ENCODE measurements at places on chromosomes 11 and 22.
A peak's percentile ranks its signal among the peaks of the same experiment; 100 is the strongest.

DNA sequence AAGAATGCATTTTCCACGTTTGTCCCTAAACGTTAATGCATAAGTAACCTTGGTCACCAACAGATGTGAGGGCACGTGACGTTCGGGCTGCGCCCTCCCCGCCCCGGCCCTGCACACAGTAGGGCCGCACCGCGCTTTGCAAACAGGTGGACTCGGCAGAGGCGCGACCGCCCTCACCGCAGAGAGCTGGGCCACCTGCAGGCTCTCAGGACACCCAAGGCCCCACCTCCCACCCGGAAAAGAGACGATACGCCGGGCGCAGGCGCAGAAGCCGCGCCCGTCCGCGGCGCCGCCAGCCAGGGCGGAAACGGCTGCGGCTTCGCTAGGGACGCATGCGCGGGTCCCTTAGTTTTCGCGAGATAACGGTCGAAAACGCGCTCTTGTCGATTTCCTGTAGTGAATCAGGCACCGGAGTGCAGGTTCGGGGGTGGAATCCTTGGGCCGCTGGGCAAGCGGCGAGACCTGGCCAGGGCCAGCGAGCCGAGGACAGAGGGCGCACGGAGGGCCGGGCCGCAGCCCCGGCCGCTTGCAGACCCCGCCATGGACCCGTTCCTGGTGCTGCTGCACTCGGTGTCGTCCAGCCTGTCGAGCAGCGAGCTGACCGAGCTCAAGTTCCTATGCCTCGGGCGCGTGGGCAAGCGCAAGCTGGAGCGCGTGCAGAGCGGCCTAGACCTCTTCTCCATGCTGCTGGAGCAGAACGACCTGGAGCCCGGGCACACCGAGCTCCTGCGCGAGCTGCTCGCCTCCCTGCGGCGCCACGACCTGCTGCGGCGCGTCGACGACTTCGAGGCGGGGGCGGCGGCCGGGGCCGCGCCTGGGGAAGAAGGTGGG is at the start of gene FADD:
Gene FADD (plus strand): TSS at position 377 of the 831 bp plus-strand sequence. CDS start 164 bp downstream, at position 541.
- peak; percentile 83 for DNase-seq

DNA sequence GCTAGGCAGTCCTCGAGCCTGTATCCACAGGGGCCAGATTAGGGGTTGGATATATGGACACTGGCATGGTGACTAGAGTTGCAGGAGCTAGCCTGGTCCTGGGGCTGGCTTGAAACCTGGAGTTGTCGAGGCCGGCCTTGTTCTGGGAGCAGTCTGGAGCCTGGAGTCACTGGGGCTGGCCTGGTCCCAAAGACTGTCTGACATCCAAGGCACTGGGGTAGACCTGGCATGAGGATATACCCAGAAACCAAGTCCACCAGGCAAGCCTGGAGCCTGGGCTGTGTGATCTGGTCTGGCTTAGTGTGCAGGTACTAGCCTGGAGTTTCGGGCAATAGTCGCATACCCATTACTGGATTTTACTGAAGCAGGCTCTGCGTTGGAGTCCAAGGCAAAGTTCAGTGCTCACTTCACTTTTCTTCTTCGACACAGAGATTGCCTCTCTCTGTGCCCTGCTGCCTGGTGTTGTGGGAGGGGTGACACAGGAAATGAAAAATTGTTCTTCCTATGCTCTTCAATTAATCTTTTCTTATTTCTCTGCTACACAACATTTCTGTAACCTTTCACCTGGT is 4.3 kb upstream of the GLYATL1 start:
- DNase-seq = no peak

- no peak for DNase-seq
Measured at GRCh38 chr22:40363059-40363458, 7.3 kb upstream of the SGSM3 start.

GRCh38 chr11:120013325-120014250 is 124.3 kb downstream of the TRIM29 start:
- DNase-seq = no peak

DNA sequence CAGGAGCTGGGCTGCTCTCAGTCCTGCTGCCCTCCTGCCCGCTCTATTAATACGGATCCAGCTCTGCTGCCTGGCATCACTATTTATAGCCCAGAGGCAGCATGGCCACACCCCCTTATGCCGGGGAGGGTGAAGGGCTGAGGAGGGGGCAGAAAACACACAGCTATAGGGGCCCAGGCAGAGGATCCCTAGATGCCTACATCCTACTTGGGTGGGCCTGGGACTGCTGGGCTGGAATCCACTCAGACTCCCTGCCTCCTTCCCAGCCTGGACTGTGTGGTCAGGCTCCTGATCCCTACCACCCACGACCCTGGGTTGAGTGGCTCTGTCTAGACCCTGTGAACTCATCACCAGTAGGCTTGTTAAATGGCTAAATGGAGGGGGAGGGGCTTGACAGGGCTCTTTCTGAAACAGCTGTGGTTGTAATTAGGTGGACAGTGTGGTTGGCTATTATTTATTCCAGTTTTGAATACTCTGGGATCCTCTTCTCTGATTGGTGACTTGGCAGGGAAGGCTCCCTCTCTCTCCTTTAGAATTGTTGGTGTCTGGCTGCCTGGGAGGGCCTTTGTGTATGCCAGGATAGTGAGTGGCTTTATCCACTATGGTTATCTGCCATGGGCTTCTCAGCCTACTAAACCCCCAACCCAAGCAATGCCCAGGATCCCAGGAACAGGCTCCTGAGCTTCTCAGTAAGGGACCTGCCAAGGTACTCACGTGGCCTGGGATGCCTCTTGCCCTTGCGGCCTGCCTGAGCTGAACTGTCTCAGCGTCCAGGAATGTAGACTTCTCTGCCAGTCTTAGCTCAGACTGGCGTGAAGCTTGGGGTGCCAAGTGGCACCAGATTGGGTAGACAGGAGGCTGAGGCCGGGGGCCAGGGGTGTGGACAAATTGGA is 15.2 kb downstream of the PHLDB1 start:
- DNase-seq = no peak

DNA sequence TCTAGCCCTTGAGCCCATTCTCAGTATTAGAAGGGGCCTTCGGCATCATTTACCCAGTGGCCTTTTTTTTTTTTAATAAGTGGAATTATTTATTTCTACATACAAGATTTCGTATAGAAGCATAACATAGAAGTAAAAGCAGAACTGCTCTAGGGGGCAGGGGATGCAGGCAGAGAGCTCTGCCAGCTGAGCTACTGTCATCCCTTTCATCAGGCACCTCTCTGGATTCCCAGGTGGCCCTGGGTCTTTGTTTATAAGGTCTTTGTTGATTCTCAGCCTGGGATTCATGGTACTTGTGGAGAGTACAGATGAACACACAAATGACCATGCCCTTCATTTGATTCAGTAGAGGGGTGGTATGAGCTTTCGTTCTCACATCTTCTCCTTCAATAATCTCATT is 66.4 kb downstream of the GAB2 start:
- no peak for DNase-seq

DNA sequence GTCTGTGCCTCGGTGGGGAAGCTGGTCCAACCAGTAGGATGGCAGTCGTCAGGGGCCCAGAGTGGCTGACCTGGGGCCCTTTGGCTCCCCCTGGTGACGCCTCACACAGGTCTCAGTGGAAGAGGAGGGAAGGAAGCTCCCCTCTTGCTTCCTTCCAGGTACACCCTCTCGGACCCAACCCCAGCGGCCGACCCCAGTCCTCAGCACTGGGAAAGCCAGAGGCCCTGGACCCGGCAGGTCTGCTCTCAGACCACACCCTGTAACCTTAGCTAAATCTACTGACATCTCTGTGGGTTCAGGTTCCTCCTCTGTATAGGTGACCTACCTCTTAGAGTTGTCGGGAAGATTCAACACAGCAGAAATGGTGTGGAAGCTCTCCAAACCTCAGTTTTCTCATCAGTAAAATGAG is 3.4 kb upstream of the SCUBE1 start:
- peak; percentile 15 for DNase-seq

DNA sequence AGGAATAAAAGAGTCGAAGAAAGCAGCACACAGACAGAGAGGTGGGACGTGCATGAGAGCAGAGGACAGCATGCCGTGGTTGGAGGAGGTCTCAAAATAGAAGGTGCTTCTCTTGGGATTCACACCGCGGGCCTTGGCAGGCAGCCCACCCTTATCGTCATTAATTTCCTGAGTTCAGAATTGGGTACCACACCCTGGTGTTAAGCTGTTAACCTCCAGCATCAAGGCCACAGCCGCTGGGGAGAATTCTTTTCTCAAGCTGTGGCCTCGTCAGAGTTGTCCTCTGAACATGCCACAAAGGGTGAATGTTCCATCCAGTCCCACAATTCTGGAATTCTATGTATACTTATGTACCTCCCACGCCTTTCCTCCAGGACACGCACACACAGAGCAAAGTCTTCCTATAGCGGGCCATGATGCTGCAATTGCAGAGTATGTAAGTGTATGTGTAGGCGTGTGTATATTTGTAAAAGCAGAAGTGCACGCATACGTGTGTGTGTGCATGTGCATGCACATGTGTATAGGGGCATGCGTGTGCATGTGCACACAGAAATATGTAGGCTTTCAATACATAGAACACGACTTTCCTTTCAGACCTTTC is 39.0 kb downstream of the ADAMTS8 start:
- DNase-seq = no peak

GRCh38 chr11:107017433-107018218 is 650 bp downstream of the GUCY1A2 start:
- DNase-seq = no peak

GRCh38 chr11:114472661-114473060 is 33.4 kb downstream of the REXO2 start:
- no peak for DNase-seq

DNA sequence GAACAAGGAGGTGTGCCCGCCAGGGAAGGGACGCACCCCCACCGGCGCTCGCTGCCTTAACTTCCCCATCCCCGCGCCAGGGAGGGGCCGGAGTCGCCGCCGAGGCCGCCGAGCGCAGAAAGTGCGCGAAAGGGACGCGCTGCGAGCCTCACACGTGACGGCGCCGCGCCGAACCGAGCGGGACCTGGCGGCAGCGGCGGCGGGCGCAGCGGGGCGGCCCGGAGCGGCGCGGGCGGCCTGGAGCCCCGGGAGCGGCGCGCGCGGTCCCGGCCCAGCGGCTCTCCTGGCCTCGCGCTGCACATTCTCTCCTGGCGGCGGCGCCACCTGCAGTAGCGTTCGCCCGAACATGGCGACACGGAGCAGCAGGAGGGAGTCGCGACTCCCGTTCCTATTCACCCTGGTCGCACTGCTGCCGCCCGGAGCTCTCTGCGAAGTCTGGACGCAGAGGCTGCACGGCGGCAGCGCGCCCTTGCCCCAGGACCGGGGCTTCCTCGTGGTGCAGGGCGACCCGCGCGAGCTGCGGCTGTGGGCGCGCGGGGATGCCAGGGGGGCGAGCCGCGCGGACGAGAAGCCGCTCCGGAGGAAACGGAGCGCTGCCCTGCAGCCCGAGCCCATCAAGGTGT is at the start of gene SORL1:
Gene SORL1 (plus strand): TSS at position 329 of the 623 bp plus-strand sequence. CDS start 18 bp downstream, at position 347.
- no peak for DNase-seq

DNA sequence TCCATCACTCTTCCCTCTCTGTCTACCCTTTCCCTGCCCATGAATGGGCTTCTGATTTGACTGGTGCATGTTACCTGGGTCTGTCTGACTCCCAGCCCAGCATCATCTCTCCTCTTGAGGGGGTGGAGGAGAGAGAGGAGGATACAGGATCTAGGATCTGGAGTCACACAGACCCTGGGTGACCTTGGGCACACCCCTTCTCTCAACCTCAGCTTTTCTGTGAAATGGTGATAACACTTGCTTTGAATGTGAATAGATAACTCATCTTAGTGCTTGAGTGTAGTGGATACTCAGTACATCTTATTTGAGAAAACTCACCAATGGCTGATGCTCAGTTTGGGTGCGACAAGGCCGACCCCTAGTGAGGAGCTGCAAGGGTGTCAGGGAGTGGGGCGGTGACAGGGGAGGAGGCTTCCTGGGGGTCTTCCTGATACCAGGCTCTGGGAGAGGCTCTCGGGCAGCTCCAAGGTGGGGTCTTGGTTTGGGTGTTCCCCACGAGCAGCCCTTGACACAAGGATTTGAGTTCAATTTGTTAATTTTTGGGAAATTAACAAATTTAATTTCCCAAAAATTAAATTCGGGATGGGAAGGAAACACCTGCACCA is 9.0 kb downstream of the INCENP start:
- no peak for DNase-seq

GRCh38 chr11:37089439-37089838 is 491.4 kb upstream of the RAG2 start:
- no peak for DNase-seq

DNA sequence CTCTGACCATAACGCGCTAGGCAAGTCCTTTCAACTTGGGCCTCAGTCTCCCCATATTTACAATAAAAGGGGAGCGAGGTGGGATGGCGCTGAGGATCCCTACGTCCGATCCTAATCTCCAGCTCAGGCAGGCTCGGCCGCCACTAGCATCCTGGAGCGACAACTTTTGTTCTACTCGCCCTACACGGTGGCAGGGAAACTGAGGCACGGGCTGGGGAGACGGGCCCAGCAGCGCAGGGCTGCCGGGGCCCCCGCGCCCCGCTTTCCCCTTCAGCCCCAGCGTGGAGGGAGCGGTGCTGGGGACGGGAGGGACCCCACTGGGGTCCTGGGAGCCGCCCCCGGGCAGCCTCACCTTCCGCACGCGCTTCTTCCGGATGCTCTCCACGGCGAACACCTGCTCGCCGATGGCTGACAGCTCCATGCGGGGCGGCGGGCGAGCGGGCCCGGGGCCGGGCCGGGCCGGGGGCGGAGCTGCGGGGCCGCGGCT is 413 bp downstream of the CBX7 start:
- DNase-seq = no peak

DNA sequence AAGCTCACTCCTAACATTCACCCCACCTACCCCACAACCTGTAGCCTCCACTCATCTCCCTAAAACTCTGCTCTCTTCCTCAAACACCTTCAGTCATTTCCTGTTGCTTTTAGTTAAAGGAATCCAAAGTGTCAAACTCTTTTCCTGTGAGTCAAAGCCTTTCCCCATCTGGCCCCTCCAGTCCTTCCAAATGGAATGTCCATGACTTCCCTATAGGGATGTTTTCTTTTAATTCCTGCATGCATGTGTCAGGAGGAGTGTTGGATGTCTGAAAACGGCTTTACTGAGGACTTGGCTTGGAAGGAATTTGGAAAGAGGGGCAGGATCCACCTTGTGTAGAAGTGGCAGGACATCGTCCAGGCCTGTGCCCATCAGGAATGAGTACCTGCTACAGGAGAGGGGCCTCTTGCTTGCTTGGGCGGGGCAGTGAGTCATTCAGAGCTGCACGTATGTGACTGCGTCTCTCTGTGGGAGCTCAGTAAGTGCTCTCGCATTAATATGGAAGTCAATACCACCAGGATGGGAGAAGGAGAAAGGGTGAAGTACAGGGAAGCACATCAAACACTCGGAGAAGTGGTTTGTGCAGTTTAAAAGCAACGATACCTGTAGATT is 491.9 kb downstream of the OPCML start:
- no peak for DNase-seq

DNA sequence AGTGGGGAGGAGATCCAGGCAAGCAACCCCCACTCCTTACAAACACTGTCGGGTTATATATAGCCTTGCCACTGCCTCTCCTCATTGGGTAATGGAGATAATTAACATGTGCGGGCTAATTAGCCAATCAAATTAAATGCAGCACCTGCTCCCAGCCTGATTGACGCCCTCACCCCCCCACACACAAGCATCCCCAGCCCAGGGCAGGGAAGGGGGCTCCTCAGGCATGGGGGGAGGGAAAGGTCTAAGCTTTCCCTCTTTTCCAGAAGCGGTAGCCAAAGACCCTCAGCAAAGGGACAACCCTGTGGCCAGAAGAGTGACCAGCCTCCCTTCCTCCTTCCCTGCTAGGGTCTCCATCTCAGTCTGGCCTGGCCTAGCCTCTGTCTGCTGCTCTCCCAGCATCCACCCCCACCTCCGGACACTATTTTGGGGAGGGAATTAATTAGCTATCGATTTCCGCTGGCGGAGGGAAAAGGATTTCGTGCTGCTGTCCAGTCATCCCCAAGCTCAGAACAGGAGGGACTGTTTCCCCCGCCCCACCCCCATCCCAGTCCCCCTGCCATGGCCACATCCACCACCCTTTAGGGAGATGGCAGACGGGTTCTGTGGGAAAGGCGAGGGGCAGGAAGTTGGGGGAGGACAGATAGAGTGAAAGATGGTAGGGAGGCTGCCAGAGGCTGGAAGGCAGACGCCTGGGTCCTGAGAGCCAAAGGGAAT is 7.1 kb downstream of the NRXN2 start:
- DNase-seq = no peak
